ENCODE measurements at places on chromosomes 13 and 19.

DNA sequence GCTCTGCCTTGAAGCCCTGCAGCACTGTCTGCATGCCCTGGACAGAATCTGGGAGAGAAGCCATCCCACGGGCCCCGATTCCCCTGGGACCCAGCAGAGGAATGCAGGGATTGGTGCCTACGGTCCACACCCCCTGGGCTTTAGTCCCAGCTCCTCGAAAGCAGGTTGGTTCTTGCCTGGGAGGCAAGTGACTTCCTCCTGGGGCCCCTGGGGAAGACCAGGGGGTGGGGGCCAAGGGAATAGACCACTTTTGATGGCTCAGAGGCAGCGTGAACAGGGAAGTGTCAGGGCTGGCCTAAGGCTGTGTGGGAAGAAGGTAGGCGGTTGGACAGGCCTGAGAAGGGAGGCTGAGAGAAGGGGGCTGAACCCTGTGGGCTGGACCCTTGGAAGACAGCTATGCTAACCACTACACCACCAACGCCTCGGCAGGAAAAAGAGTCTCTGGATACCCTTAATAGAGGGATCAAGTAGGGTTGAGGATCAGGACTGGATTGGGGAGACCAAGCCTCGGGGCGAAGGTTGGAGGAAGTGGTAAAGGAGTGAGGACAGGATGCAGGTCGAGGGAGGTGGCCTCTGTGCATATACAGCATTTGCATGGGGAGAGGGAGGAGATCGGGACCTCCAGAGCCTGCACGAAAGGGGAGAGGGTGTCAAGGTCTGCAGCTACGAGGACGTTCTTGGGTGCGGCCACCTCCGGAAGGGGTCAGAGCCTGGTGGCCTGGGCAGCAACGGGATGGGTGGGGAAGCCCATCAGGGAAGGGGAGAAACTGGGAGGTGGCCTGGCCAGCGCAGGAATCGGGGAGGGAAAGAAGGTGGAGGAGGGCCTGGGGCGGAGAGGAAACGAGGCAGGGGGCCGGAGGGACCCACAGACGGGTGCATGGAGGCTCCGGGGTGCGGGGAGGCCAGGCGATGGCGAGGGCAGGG lies 709 bp downstream of the DPP9 start:
- no peak for DNase-seq

GRCh38 chr13:50419896-50420295 lies 404.7 kb downstream of the KCNRG start:
- DNase-seq, result no peak

DNA sequence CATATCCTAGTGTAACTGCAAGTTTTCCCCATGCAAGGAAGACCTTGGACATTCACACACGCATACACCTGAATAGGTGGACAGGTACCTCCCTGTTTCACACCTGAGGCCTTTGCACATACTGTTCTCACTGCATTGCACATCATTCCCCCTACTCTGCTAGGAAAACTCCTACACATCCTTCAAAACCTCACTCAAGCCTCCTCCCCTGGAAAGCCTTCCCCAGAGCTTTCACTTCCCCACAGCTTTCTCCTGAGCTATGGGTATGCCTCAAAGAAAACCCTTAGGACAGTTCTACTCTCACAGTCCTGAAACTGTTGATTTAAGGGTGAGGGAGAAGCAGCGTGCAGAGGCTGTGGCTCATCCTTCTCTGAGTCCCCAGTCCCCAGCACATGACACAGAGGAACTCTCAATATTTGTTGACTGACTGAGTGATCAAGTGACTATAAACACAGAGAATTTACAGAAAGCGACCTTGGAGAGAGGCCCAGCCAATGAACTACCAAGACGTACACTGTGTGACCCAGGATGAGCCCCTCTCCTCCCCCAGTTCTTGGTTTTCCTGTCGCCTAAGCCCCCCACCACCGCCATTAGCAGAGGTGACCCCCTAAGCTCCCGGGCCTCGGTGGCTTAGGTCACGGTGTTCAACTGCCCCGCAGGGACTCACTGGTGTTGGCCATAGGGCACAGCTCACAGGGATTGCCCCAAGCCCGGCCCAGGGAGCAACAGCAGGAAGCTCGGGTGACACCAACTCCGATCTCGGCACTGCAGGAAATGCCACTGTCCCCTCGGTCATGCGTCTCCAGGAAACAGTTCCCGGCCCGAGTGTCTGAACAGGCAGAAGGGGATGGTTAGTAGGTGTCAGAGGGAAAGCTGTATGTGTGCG lies 40.6 kb downstream of the FBN3 start:
- no peak for DNase-seq

- DNase-seq, result no peak
Observed at GRCh38 chr13:54945973-54946372, 1917.4 kb downstream of the OLFM4 start.

DNA sequence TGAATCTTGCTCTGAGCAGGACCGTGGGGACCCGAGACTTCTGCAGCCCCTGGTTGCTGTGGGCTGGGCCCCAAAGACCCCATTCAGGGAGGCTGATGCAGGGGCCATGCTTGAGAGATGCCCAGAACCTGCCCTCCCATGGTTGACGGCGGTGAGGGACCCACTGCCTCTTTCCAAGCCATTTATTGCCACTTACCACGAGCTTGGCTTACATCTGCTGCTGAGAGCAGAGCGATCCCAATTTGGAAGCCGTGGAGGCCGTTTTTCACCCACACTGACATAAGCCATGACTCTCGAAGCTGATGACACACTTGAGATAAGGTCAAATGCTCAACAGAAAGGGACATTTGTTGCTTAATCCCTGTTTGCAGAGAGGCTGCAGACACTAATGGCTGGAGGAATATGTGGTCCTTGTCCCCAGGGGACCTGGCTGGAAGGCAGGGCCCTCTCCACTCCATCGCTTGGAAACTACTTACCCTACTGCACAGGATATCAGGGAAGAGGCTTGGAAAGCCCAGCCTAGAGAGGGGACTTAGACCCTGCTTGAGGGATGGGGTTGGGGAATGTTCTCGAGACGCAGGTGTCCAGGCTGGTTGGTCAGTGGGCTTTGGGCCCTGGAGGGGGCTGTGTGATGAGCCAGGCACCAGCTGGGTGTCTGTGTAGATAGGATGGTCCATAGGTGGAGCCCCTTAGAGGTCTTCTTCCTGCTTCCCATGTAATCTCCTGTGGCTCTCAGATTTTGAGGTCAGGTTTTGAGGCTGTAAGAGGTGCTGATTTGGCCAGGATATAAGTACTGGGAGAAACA lies 15.3 kb downstream of the ZNF536 start:
- DNase-seq, result no peak

DNA sequence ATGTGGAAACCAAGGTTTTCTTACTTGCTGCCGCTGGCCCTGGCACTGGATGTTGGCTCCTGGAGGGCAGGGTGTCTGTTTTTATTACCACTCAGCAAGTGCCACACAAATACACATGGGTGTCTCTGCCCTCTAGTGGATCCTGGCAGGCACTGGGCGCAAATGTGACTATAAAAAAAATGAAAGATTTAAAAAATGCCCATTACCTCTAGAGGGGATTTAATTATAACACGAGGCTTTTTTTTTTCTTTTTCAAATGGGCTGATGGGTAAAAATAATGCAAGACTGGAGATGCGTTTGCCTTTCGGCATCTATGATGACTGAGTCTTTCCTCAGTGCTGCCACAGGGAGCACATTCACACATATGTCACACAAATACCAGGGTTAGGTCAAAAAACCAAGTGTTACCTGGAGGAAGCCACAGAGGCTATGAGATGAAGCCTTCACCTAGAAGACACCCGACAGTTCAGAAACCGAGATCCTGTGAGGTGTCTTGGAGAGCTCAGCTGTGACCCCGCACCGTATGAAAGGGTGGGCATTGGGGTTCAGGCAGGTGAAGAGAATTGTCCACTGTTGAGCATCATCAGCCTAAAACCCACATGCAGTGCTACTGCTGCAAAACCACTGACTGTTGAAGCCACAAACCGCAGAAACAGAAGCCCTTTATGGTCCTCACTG lies 25.7 kb downstream of the CHAMP1 start:
- no peak for DNase-seq

GRCh38 chr13:48571126-48571913 lies 38.4 kb upstream of the RCBTB2 start:
- no peak for DNase-seq

DNA sequence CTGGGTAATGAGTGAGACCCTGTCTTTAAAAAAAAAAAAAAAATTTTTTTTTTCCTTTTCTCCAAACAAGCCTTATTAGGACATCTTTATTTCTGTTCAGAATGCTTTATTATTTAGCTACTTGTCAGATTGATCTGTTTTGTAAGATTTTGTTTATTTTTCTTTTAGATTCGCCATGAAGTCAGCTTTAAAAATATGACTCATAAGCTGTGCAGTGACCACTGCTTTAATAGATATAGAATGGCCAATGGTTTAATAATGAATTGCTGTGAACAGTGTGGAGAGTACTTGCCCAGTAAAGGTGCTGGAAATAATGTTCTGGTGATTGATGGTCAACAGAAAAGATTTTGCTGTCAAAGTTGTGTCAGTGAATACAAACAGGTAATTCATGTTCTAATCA lies 47.7 kb downstream of the ZMYM2 start:
- no peak for DNase-seq

DNA sequence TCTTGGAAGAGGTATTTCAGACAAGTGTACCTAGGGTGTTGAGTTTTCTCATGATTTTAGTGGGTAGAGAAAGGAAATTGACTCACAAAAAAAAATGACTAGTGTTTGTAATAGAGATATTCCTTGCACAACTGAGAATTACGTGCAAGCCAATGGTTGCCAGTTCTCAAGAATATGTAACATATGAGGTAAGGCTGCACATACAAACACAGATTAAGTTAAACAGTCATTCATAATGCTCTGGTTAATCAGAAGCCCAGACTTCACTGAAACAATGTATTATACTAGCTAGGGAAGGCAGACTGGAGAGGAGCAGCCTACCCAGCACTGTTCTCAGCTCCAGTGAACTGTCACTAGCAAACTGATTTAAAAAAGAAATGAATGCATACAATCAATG lies 418.3 kb downstream of the DIAPH3 start:
- DNase-seq, result no peak
